Astrocyte (in vitro differentiated cells and primary cell): ENCODE measurements at places on chromosomes 7 and 10.

GRCh38 chr10:32253821-32254220 is 93.1 kb downstream of the EPC1 start:
- no peak for DNase-seq

DNA sequence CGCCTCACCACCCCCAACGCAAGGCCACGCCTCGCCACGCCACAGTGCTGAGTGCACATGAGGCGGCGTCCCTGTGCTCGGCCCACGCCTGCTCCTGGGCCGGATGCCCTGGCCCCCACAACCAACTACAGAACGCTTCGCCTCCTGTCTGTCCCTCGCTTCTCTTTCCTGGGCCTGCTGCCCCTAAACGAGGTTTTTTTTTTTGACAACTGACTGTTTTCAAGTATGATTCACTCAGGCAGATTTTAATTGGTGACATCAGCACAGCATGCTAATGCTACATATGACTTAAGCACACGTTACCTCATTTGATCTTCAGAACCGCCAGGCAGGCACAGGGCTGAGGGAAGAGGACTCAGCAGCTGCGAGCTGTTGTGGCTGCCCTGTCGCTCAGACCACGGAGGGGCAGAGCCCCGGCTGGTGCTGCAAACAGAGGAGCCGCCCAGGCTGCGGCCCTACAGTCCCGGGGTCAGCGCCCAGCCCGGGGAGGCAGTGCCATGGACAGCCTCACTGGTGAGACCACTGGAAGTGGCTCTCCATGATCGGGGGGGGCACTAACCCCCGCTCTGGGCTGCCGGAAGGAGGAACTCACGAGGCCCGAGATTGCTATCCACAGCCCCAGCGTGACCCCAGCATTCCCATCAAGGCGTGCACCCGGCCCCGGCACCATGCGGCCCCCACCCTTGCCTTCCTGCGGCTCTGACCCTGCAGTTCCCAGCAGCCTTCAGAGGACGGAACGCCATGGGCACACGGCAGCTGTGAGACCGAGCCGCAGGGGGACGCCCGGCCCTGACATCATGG is 212.8 kb downstream of the MAD1L1 start:
- DNase-seq = peak; percentile 93

GRCh38 chr10:75746356-75746755 is 314.9 kb downstream of the LRMDA start:
- DNase-seq = peak; percentile 1

DNA sequence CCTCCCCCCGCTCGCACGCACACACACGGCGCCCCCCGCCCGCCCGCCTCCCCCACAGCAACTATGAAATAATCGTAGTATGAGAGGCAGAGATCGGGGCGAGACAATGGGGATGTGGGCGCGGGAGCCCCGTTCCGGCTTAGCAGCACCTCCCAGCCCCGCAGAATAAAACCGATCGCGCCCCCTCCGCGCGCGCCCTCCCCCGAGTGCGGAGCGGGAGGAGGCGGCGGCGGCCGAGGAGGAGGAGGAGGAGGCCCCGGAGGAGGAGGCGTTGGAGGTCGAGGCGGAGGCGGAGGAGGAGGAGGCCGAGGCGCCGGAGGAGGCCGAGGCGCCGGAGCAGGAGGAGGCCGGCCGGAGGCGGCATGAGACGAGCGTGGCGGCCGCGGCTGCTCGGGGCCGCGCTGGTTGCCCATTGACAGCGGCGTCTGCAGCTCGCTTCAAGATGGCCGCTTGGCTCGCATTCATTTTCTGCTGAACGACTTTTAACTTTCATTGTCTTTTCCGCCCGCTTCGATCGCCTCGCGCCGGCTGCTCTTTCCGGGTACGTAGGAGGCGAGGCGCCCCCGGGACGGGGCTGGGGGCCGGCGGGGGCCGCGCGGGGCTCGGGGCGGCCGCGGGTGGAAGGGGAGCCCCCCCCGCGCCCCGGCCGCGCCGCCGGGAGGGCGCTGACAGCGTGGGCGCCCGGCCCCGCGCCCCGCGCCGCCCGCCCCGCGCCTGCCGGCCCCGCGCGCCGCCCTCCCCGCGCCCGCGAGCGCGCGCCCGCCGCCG is 441 bp downstream of the BMI1 start:
- peak; percentile 56 for DNase-seq

DNA sequence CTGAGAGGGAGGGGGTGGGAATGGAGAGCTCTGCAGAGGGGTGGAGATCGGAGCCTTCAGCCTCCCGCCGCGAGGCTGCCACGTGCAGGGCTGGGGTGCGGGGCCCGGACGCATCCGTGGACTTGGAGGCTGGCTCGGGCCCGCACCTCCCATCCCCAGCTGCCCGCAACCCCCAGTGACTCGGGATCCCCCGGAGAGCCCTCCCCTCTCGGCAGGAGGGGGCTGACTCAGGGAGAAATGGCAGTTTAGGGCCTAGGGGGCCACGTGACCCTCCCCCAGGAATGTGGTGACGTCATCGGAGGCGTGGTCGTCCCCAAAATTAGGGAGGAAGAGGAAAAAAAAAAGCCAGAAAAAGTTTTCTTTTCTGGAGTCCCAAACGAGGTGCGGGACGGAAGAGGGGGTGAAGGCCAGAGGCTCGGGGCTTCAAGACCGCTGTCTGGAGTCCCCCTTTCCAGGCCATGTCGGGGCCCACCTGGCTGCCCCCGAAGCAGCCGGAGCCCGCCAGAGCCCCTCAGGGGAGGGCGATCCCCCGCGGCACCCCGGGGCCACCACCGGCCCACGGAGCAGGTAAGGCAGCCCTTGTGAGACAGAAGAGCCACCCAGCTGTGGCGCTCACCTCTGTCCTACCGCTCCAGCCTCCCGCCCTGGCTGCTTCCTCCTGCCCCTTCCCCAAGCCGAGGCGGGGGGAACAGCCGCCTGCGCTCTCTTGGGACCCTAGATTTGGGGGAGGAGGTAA is at the start of gene TRIP6:
TSS of gene TRIP6 (plus strand) at position 348 of the 736 bp plus-strand sequence. CDS start at position 459, 111 bp downstream.
- DNase-seq = peak; percentile 87
